ENCODE measurements at places on chromosomes 4 and X.
A peak's percentile ranks its signal among the peaks of the same experiment; 100 is the strongest.

- no peak for DNase-seq
Measured at GRCh38 chrX:15277604-15278003, 7.7 kb upstream of the ASB9 start.

- DNase-seq: no peak
Measured at GRCh38 chrX:68658530-68658929, 11.1 kb downstream of the STARD8 start.

DNA sequence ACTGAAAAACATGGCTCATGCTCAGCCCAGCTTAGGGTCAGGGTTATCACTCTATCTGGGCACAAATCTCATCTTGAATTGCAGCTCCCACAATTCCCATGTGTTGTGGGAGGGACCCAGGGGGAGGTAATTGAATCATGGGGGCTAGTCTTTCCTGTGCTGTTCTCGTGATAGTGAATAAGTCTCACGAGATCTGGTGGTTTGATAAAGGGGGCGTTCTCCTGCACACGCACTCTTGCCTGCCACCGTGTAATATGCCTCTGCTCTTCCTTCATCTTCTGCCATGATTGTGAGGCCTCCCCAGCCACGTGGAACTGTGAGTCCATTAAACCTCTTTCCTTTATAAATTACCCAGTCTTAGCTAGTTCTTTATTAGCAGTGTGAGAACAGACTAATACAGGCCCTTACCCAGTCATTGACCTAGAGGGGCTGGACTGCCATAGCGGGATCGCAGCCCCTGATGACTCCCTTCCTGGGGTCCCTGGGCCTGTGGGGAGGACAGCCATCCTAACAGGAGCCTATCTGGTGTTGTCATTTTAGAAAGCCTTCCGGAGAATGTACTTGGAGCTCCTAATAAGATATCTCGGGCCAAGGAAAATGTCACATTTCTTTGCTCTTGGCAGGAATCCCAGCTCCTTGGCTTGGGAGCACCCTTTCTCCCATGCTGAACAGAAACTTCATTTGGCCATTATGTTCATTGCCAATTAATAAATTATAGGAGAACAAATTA, 112.6 kb downstream of the PHKA2 start:
- no peak for DNase-seq

GRCh38 chr4:41318839-41319530, 62.3 kb downstream of the UCHL1 start:
- DNase-seq: no peak

DNA sequence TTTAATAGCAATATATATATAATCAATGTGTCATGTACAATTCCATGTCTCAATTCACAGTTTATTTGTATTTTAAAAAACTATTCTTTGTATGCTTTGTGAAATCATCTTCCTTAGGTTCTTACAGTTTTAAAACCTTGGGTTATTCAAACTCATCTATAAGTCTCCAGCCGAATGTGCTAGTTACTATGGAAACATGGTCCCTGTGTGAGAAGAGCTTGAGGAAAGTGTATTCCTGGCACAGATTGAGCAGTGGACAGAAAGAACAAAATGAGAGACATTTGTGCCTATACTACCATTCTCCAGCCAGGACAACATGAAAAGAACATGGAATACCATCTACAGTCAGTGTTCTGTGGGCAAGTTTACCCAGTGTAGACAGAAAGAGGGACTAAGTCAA, 103.4 kb downstream of the EFHC2 start:
- DNase-seq: no peak

DNA sequence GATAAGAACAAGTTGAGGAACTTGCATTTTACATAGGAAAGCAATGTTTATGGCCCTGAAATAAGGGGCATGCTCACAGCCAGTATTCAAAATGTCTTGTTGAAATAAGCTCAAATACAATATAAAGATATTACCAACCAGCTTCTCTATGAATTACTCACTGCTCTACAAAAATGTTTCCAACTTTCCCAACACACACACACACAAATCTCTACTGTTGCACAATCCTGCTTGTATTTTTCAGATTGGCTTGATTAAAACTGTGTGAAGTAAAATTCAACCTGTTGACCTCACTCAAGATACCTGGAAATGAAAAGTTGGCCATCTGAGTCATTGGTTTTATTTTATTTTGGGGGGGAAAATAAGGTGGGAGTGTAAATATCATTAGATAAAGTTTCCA, 128.6 kb downstream of the CHIC2 start:
- DNase-seq: no peak

GRCh38 chr4:187209921-187210613, 486.4 kb upstream of the FAT1 start:
- DNase-seq: no peak

DNA sequence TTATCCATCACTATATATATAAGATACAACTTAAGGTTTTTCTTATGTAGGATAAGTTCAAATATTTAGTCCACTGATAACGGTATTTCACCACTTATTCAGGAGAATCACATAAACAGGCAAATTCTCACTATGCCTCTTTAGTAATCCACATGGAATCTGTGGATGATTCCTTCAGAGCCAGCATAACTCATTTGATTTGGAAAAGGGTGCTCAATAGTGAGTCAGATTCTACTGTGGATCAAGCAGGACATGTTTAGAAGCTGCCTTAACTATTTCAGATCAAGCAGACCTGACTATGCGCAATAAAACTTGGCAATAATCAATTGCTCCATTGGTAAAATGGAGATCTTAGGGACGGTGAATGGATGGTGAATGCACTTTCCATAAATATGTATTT, 184.1 kb downstream of the CBR4 start:
- no peak for DNase-seq

DNA sequence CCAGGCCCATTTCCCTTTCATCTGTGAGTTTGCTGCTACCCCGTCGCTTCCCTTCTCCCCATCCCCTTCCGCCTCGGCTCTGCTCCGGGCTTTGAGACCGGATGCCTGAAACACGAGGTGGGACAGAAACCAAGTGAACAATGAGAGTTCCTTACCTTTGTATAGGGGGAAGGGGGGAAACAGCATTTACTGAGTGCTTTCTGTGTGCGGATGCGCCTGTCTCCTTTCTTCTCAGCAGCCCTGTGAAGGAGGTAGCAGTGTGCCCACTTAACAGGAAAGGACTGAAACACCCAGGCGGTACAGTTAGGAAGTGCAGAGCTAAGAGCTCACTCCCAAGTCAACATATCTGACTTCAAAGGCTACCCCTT, 43.2 kb upstream of the TMSB15B start:
- no peak for DNase-seq

- DNase-seq: no peak
Measured at GRCh38 chr4:139710073-139710472, 44.5 kb downstream of the MGST2 start.

GRCh38 chr4:168930413-168931196, 79.5 kb downstream of the CBR4 start:
- DNase-seq: no peak

- DNase-seq: no peak
Measured at GRCh38 chr4:38180456-38180855, 220.3 kb downstream of the PTTG2 start.

- DNase-seq: no peak
Measured at GRCh38 chr4:48906206-48907173, at the start of gene OCIAD2. TSS of gene OCIAD2 (minus strand) at chr4:48906774. CDS start at chr4:48904549, 2,225 bp downstream.

DNA sequence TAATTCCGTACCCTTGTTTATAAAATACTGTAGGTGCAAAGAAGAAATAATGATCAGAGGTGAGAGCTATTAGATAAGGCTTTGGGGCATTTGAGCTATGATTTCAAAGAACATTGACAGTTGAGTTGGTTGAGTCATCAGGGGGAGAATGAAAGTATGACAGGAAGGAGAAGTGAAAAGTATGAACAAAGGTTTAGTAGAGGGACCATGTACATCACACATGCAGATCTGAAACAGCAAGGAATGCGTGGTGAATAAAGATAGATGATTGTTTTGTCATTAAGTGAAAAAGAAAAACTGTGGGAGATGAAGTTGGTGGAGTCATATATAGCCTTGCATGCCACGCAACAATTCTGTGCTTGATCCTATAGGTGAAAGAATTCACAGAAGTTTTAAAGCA, 163.1 kb downstream of the ARAP2 start:
- DNase-seq: no peak

DNA sequence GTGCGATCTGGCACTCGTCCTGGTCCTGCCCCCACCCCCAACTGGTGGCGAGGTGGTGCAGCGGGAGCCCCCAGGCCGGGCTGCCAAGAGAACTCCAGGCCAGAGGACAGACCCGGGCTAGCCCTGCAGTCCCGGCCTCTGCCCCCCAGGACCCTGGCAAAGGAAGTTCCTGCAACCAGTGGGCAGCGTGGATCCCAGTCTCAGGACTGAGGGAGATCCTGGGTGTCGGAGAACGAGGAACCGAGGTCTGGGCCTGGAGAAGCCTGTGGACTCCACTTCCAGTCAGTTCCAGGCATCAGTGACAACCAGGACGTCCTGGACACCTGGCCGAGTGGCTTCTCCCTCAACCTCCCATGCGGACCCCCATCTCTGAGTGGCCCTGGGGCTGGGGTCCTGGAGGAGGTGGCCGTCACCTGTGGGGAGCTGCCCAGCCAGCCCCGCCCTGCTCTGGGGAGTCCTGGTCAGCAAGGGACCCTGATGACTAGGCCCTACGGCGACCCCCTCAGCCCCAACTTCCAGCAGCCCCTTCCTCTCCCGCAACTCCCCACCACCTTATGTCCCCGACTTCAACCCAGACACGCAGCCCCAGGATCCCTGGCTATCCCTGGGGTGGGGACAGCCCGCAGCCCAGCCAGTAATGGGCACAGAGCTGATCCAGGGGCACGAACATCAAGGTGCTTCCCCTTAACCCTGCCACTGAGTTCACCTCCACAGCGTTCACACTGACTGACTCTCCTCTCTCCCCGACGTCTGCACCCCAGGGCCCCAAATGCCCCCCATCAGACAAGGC, 53.7 kb upstream of the NKX1-1 start:
- no peak for DNase-seq

DNA sequence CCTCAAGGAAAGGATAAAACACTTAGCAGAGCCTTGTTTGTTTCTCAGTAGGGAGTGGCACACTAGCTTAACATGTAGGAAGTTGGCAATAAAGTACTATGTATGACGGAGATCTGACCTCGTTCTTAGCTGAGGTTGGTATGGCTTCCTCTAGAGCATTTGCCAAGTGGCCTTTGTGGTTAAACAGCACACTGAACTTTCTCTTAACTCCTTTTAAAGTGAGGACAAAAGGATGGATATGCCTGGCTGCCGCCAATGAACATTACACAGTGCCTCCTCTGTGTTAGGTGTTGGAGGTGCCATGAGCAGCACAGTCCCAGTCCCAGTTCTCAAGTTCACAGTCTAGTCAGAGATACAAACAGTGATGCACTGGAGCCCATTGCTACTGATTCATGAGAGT, 54.4 kb downstream of the VGLL1 start:
- no peak for DNase-seq

GRCh38 chr4:20983763-20984575, 283.7 kb downstream of the PACRGL start:
- no peak for DNase-seq

GRCh38 chr4:17327591-17327990, 184.3 kb downstream of the QDPR start:
- no peak for DNase-seq

DNA sequence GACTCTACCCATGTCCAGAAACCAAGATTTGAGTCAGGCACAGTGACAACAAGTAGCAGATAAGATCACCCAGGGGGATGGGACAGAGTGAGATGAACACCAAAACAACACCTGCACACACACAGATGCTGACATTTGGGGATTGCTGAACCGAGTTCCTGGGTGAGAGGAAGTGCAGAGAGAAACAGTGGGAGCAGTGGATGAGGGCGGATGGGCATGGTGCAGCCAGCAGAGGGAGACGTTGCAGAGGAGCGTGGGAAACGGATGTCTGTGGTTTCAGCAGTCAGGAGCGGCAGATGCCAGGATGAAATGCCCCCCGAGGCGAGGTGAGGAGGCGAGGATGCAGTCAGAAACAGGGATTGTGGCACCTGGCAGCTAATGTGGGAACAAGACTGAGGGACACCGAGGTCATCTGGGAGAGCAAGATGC, 78.6 kb upstream of the STS start:
- no peak for DNase-seq

DNA sequence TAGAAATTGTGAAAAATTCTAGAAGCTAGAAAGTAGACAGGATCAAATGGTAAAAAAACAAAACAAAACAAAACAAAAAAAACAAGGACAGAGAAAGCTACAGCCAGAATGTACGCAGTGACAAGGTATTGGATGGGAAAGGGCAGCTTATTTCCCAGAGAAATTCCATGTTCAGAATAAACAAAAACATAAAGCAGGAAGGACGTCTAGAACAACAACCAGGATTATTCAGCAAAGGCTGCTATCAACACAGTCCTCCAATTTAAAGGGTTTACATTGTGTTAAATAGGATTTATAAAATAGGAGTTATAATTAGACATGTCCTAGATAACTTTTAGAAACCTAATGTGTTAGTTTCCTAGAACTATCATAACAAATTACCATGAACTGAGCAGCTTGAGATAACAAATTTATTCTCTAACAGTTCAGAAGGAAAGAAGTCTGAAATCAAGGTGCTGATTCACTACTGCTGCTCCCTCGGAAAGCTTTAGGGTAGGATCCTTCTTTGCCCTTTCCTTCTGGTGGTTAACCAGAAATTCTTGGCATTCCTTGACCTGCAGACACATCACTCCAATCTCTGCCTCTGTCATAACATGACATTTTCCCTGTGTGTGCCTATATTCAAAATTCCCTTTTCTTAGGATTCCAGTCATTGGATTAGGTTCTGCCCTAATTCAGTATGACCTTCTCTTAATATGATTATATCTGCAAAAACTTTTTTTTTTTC, 175.6 kb downstream of the SNCA start:
- peak; percentile 41 for DNase-seq

GRCh38 chr4:123583043-123583442, 186.4 kb downstream of the SPRY1 start:
- DNase-seq: no peak

DNA sequence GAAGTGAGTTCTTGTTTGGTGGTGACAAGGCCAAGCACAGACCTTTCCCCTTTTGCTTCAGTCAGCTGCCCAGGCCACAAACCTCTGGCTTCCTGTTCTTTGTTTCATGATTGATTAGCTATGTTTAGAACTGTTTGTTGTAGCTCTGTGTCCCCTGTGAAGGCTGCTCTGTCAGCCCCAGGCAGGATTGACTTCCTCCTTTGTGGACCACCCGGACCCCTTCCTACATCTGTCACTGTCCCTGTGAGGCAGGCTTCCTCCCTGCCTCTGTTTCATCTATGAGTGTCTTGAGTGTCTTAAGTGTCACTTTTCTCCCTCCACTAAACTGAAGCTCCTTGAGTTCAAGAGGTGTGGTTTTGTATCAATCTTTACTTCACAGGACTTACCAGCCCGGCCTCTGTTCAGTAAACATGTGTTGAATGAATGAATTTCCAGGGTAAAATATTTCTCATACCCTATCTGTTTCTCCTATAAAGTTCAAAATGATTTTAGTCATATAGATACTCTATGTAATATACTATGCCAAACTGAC, 83.5 kb downstream of the ZNF674 start:
- no peak for DNase-seq

GRCh38 chr4:184972991-184973390, 45.3 kb upstream of the HELT start:
- no peak for DNase-seq

DNA sequence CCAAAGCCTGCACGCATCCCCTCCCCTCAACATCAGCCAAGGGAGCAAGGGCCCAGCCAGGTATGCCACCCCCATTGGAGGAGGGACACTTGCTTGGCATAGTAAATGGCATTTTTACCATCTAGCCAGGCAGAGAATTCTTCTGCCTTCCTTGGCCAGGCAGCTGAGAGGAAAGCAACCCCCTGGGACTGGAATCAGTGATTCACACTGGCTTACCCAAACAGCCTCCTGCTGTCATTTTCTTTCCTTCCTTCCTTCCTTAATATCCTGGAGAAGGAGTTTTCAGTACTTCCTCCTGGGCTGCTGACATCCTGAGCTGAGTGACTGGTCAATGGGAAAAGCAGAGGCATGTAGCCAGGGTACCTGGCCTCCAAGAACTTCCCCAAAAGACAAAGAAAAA, 28.6 kb upstream of the KIAA1210 start:
- DNase-seq: no peak

Data from HS-27A (cell line).